ENCODE measurements at places on chromosomes 2 and 18. TPM values are rescaled to one million over a fixed set of nuclear protein-coding genes. Genes with fewer than 3 reads are reported as not detected.

CLEC4F gene
- not detected for polyA plus RNA-seq

NAT8 gene
- not detected for polyA plus RNA-seq

ZSWIM2 gene
- polyA plus RNA-seq = not detected

PLGLB2 gene
- 0.34 TPM for polyA plus RNA-seq

COL4A4 gene
- polyA plus RNA-seq = 0.03 TPM

STARD6 gene
- polyA plus RNA-seq = not detected

LYPD6 gene
- polyA plus RNA-seq = not detected

MRPL30 gene
- polyA plus RNA-seq = 24.4 TPM

GPBAR1 gene
- polyA plus RNA-seq = 1.8 TPM

CD8B2 gene
- not detected for polyA plus RNA-seq

TET3 gene
- 0.73 TPM for polyA plus RNA-seq

HAAO gene
- 5.2 TPM for polyA plus RNA-seq

OSR1 gene
- polyA plus RNA-seq = not detected

SLC4A3 gene
- not detected for polyA plus RNA-seq

LHCGR gene
- not detected for polyA plus RNA-seq

- no peak for DNase-seq
Observed at GRCh38 chr18:58338961-58339592, 289.8 kb downstream of the ALPK2 start.

GRCh38 chr18:79956276-79956675, 4.8 kb upstream of the SLC66A2 start:
- DNase-seq = no peak

DNA sequence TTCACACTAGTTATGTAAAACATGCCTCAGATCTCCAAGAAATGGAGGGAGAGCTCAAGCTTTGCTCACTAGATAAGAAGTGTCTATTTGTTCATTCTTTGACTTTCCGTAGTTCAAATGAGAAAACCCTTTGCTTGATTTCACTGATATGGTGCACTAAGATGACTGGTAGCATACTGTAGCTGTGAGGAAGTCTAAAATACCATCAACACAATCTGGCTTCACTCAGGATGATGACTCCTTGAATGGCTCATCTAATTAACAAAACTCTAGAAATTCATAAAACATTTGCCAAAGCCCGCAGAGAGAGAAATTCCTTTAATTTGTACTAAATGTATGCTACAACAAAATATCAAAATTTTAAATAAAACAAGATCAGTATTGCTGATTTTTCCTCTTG, 152.8 kb upstream of the STK17B start:
- DNase-seq = no peak

DNA sequence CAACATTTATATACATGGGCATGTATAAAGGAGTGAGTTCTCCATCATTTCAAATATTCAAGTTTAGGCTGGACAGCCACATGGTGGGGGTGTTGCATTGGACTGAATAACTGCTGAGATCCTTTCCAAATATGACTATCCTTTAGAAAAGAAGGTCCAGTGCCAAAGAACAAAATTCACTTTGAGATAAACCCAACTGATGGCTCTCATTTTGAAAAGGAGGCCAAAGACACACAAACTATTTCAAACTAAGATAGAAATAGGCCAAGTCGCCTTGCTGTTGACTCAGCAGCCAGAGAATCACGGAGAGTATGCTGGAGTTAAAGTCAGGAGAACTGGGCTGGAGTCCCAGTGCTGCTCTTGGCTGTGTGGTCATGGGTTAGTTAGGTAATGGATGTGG, 204.5 kb upstream of the LRATD1 start:
- DNase-seq = no peak

DNA sequence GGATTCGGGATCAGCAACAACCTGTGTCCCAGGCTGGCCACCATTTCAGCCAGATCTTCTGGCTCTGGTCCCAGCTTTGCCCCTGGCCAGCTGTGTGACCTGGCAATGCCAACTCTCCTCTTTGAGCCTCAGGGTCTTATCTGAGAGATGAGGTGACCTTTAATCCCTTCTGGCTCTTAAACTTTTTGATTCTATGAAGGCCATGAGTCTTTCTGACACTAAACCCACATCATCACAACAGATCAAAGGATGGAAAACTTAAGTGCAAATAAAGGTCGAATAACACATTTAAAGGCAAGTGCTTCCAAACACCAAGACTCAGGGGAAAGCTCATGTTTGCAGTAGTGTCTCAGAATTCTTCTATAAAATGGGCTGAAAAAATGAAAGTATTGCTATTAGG, 491.8 kb upstream of the NRP2 start:
- DNase-seq = no peak

DNA sequence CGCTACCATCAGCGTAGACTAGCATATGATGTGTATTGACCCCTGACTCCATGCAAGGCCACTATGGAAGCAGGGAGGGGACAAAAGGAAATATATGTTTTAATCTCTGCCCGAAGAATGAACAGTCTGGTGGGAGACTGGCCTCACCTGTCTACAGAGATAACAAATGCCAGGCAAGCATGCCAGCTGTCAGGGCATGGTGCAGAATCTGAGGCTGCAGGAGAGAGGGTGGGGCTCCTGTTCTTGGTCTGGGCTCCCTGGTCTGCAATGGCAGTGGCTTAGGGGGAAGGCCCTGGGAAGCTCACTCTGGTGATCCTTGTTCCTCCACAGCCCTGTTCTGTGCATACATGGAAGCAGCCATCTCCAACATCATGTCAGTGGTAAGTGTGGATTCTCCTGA, 27.5 kb downstream of the SLC14A2 start:
- DNase-seq = no peak

DNA sequence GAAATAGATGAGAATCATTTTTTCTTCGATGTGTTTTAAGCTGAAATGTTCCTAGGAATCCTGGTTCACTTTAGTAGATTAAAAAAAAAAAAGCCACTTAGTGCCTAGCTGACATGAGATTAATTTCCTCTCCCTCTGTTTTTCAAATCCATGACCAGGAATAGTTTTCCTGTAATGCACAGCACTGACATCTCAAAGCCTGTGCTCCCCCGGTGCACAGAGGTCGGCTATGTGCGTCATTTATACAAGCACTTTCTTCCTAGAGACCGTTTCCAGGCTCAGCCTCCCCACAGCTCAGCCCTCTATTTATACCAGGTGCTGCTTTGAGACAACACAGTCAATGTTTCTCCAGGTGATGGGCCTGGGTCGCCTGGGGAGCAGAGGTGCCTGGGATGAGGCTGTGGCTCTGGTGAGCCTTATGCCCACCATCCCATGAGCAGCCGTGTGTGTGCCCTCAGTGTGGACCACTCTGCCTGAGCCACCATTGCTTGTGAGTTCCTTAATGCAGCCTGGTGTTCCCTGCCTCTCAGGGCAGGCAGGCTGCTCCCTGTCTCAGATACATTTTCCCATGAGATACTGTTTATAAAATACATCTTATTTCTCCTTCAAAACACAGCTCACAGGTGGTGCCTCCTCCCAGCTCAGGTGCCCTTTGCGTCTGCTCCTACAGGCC, 515.7 kb upstream of the HS6ST1 start:
- no peak for DNase-seq

DNA sequence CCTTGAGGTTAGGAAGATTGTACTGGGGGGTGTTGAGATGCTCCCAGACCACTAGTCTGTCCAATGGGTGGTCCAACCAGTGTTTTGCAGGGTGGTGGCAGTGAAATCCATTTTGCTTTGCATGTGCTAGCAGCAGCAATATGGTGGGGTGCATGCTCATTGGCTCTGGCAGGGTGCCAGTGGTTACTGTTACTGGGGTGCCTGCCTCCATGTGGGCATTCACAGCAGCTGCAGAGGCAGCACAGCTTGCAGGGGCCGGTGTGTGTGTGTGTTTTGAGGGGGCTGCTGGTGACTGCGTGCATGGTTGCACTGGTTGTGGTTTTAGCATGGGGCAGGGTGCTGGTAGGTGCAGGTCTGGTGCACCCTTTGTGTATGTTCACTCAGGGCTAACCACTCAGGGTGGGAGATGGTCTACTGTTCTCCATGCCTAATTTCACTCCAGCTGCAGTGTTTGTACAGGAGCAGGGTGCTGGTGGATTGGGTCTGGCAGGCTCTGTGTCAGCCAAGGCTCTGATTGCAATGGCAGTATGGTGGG, 265.4 kb downstream of the NUP35 start:
- DNase-seq = no peak

- DNase-seq = no peak
Observed at GRCh38 chr2:30722936-30723725, 84.1 kb downstream of the CAPN13 start.

- no peak for DNase-seq
Observed at GRCh38 chr2:226797289-226797988, 2.2 kb downstream of the IRS1 start.

- DNase-seq = no peak
Observed at GRCh38 chr2:201275990-201276389, 15.7 kb downstream of the CASP8 start.

DNA sequence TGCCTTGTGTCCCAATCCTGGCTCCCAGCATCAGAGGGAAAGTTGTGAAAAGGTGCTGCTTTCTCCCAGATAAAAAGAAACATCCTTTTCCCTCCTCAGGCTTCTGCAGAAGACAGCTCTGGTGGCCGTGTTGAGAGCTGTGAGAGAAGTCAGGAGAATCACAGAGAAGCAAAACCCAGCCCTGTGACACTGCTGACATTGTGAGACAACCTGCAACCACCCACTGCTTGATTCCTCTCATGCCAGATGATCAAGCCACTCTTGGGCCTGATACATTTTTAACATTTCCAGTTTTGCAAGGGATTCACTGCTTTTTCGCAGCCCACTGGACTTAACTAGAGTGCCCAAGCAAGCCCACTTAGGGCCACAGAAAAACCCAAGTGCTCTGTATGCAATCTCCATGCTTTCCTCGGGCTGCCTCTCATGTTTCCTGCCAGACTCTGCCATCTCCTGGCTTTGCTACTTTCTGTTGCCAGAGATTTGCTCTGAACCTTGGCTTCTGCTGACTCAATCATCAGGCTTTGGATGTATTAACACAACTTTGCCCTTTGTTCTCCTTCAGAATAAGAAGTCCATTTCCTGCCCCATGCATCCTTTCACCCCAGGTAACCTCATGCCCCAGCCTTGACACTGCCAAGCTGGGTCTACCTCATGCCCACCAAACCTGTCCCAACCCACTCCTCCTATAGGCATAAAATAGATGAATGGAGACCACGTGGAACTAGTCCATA, 24.9 kb upstream of the TTR start:
- no peak for DNase-seq

DNA sequence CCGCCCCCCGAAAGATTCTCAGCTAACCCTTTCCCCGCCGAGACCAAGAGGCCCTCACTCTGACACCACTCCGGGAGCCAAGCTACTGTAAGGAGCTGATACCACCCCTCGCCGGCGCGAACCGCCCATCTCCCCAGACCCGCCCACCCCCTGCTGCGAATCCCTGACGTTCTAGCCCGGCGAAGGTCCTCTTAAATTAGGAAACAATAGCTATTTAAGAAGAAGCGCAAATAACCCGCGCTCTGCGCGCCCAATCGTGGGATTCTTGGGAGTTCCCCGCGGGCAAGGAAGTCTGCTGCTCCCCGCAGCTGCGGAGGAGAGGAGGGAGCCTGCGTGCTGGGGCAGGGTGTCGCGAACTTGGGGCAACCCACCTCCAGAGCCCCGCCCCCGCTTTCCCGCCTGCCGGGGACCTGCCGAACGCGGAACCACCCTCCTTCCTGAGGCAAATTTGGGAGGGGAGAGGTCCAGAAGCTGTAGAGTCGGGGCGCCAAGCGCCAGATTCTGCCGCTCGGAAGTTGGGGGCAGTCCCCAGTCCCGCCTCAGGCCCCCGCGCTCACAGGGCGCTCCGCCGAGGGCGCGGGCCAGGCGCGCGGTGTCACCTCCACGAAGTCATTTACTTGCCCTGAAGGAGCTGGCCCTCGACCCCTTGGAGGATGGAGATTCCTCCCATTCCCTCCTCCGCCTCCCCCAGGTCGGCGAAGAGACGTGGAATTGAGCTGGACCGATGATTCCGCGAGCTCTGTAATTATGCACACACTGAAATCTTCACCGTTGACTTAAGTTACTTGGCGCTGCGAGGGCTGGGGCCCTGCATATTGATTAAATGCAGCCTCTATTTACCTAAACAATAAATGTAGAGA, 8.4 kb upstream of the SP9 start:
- DNase-seq = no peak

- no peak for DNase-seq
Observed at GRCh38 chr2:108220191-108220590, 19.6 kb upstream of the SULT1C3 start.

- no peak for DNase-seq
Observed at GRCh38 chr2:100691846-100692245, 128.1 kb upstream of the NPAS2 start.

DNA sequence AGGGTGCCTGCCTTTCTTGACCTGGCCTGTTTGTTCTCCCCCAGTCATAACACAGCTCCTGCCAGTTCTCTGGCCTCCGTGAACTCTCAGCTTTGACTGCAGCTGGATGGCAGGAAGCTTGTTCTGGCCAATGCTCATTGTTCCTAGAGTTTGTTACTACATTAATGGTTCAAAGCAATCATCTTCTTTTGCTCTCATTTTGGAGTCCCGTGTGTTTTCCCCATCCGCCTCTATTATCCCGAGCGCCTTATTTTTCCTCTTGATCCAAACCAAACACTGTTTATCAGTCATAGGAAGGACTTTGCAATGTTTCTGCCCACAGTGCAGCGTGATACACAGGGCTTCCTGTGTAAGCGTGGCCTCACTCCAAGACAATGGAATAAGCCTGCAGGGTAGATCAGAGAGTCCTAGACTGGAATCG, 184.3 kb upstream of the APCDD1 start:
- DNase-seq = no peak

GRCh38 chr2:142871396-142871795, 6.1 kb upstream of the KYNU start:
- DNase-seq = no peak

- DNase-seq = no peak
Observed at GRCh38 chr2:179377296-179377695, 112.7 kb upstream of the SESTD1 start.

GRCh38 chr18:61980355-61980754, 87.5 kb upstream of the RNF152 start:
- DNase-seq = no peak

DNA sequence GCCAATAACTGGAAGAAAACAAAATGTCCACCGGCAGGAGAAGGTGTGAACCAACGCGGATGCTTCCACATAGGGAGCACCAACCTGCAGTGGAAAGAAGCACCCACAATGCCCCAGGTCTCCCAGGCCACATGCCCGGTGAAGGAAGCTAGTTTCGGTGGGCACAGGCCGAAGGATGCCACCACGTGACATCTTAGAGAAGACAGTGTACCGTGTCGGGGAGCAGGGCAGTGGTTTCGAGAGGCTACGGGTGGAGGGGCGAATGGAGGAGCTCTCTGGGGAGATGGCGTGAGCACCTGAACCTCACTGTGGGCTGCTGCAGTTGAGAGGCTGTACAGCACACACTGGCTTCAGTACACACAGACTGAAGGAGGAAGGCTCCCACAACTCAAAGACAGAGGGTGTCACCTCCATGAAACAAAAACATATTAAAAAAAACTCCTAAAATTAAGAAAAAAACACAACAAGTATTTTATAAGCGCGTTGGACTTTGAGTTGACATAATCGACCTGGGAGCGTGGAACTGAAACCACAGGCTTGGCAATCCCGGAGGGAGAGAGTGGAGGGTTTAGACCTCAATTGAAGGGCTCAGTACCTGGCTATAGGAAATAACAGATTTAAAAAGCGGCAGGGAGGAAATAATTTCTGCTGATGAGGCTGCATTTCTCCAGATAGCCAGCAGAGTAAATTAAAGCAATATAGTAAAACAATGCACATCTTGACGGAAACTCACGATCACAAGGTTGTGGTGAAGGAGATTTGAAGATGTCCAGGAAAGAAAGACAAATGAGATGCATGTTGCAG, 160.1 kb downstream of the RTP5 start:
- DNase-seq = no peak

GRCh38 chr2:178173657-178174056, 20.7 kb upstream of the OSBPL6 start:
- no peak for DNase-seq

Measured in naive B cell (primary cell).